ENCODE measurements at places on chromosomes 11 and 22.
A peak's percentile ranks its signal among the peaks of the same experiment; 100 is the strongest.

GRCh38 chr11:119317592-119318239 is 786 bp upstream of the MCAM start:
- no peak for DNase-seq

DNA sequence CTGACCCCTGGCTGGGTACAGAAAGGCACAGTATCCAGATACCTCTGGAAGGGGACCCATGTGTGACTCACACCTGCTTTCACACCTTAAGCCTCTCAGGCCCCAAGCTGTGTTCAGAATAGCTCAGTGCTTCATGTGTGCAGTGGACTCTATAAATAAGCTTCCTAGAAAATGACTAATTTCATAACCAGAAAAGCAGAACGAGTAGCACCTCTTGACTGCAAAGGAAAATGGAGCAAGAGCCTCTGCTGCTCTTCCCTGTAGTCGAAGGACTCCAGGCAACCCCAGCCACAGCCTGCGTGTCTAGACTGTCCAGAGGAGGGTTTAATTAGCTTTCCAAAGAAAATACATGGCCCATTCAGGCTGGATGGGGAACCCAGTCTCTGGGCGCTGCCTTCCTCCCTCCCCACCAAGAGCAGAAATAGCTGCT is 23.1 kb downstream of the PTPN5 start:
- DNase-seq: no peak

GRCh38 chr11:35969089-35970042 is 25.5 kb downstream of the LDLRAD3 start:
- no peak for DNase-seq

GRCh38 chr11:1064167-1064566 is 10.5 kb upstream of the MUC2 start:
- no peak for DNase-seq

GRCh38 chr11:77104727-77105126 is 2.1 kb downstream of the OMP start:
- DNase-seq: no peak

DNA sequence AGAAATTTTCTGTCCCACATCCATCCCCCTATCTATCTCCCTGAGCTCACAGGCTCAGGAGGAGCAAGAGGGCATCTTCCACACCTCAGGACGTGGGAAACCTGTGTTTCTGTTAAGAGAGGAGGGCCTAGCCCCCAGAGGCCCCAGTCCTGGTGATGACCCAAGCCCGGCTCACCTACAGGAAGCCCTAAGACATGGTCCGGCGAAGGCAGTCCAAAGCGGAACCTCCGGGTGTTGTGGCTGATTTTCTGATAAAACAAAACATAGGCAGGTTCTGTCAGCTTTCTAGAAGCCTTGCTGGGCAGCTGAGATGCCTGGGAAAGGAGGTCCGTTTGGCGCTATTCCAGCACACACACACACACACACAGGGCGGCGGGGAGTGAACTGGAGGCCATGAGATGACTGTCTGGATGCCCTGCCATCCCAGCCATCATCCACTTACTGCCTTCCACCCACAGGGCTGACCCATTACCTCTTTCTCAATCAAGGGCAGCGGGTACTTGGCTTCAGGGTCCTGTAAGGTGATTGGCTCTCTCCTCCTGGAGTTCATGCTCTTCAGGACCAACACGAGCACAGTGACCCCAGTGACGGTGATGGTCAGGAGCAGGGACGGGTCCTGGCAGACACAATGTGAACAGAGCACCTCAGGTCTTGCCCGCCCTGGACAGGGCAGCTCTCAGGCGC is 882 bp downstream of the CYB5R2 start:
- no peak for DNase-seq

- peak; percentile 54 for DNase-seq
Measured at GRCh38 chr11:74311352-74311926, at the start of gene P4HA3. Gene P4HA3 (minus strand): TSS chr11:74311640. CDS start chr11:74311611, 29 bp downstream.

DNA sequence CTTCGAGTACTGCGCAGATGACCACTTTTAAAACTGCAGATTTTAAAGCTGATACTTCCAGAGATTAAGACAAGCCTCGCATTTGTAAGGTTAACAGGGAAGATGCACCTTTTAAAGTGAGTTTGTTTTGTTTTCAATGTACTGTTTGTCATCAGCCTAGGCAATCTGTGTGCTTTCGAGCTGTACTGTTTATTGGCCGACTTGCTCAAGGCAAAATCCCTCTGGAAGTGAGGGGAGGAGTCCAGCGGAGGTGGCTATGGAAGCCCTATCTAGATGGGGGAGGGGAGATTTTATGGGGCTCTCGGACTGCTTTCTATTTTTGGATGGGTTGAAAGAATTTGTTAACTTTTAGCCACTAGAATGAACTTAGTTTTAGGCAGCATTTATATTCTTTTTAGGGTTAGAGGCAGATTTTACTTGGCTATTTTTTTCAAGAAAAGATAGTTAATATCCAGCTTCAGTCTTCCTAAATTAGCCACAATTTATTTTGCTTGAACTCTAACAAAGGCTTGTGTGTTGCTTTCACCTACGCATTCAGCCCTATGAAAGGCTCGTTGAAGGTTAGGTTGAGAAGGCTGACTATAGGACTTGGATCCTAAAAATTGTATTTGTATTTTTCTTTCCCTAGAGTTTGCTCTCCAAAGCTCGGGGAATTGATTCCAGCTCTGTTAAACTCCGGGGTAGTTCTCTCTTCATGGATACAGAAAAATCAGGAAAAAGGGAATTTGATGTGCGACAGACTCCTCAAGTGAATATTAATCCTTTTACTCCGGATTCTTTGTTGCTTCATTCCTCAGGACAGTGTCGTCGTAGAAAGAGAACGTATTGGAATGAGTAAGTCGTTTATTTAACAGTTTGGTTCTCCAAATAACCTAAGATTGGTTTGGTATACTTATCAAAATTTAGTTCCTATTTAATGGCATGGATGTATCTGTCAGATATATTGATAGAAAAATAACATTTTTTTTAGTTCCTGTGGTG is 2.1 kb downstream of the WEE1 start:
- peak; percentile 53 for DNase-seq

- DNase-seq: no peak
Measured at GRCh38 chr22:49544286-49544685, 283.4 kb downstream of the BRD1 start.

DNA sequence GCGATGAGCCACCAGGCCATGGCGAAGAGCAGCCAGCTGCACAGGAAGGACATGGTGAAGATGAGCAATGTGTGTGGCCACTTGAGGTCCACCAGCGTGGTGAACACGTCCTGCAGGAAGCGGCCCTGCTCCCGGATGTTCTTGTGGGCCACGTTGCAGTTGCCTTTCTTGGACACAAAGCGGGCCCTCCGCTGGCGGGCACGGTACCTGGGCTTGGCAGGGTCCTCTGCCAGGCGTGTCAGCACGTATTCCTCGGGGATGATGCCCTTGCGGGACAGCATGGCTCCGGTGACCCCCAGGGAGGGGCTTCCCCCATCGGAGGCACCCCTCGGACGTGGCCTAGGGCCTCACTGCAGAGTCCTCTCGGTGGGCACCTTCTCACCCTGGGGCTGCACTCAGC is 648 bp downstream of the KCNJ11 start:
- no peak for DNase-seq

DNA sequence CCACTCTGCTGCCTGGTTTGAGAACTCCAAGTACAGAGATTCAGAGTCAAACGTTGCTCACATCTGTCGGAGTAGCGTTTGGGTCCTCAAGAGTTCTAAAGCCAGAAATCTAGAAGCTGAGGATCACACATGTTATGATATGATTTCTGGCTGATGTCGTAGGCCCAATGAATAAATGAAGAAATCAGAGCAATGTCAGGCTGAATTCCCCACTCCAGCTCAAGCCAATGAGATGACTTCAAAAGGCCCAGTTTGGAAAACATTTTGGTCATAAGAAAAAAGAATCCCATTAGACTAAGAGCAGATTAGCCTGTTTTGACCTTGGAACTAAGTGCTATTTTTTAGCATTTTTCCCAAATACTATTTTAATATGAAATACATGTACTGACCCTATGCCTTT is 106.7 kb downstream of the ETS1 start:
- no peak for DNase-seq

DNA sequence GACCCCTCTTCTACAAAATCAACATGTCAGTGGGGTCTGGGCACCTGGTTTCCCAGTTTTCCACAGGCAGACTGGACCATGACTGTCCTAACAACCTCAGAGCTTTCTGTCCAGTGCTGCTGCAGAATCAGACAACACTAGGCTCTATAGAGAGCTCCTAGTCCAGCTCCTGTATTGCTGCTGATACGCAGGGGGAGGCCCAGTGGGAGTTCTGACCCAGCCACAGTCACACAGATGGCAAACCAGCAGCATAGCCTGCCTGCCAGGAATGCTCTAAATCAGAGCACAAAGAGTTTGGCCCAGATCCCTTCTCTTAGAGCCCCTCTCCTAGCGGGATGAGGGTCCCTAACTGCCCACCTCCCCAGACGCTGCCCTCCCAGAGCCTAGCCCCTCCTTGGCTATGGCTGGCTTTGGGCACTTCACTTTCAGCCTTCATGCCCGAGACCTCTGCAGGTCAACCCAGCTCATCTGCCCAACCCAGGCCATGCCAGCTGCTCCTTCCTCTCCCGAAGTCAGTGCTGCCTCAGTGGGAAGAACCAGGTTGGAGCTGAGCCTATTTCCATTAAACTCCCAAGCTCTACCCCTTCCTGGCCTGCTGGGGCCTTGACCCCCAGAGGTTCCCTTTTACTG is 15.8 kb upstream of the SLCO2B1 start:
- DNase-seq: no peak

- DNase-seq: no peak
Measured at GRCh38 chr11:108967571-108967970, 302.7 kb downstream of the DDX10 start.

GRCh38 chr11:50070389-50070788 is 37.7 kb downstream of the OR4C45 start:
- no peak for DNase-seq

GRCh38 chr11:6468712-6469495 is 4.8 kb downstream of the TRIM3 start:
- peak; percentile 53 for DNase-seq

DNA sequence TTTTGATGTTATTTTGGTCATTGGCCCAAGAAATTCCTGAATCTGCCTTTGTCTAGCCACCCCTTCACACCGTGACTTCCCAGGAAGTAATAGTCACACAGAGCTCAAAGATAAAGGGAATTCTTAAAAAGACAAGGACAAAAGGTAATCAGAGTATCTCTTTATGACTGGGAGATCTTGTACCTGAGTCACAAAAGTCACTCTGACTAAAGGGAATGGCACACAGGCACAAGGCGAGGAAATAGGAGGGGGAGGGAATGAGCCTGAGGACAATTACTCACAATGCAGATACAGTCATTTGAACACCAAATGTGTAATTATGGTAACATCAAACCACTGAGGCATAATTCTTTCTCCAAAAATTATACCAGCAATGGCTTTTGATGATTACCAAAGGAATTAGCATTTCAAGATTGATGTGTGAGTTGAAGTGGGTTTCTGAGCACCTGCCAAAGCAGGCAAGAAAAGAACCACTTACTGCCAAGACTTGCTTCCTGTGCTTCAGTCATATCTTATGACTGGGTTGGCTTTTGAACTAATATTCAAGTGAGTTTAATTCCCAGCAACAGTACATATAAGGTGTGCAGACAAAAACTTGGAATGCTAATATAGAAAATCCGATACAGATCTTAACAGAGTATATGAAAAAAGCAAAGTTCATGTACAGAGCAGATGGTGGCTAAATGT is 856.4 kb downstream of the LRRC4C start:
- DNase-seq: no peak

- no peak for DNase-seq
Measured at GRCh38 chr11:45043755-45044475, 93.2 kb upstream of the TP53I11 start.

DNA sequence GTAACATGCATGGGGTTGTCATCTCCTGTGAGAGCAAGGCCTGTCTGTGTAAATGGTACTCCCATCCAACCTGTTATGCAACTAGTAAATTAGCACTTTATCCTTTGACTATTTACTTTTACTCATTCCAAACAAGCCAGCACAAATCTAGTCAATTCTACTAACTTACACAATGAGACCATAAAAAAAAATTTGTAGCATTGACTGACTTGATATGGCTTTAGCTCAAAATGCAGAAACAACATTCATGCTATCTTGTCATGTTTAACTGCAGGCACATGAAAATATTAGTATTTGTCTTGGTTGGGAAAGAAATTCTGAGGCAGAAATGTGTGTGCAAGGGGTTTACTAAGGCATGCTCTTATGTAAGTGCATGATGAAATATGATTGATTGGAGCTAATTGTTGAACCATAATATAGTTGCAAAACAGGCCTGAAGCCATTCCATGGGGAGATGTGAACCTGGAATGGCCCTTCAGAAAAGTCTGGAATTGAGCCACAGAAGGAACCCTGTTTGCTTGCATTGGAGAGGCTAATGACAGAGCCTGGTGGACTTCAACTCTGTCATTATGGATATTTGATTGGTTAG is 2.5 kb downstream of the SLC22A25 start:
- no peak for DNase-seq

GRCh38 chr11:69145050-69145380 is 10.7 kb upstream of the SMIM38 start:
- no peak for DNase-seq

DNA sequence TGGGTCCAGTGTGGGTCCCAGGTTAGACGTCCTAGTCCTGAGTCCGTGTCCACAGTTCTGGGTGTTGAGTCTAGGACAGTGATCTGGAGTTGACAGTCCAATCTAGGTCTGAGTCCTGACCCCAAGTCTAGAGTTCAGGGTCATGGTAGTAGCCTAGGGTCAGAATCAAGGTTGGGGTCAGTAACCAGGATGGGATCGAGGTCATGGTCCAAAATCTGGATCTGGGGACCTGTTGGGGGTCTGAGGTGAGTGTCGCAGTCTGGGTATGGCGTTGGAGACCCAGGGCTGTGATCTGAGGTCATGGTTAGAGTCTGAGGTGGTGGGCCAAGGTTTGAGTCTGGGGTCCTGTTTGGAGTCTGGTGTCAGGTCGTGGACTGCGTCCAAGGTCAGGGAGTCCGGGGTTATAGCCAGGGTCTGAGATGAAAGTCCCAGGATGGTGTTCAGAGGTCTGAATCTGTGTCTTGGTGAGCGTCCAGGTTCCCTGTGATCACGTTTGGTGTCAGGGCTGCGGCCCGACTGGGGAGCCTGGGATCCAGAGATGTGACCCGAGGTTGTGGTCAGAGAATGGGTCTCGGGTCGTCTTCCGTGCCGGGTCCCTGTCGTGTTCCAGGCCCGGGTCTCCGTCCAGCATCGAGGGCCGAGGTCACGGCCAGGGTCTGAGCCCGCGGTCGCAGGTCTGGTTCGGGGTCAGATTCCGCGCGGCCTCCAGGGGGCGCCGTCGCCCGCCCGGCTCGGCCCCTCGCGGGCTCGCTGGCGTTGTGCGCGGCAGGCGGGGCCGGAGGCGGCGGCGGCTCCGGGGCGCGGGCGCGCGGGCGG is 432 bp upstream of the GRK2 start:
- DNase-seq: peak; percentile 100

GRCh38 chr11:60056349-60056969 is at the start of gene MS4A3:
Gene MS4A3 (plus strand): TSS chr11:60056665. CDS start chr11:60061161, 4,496 bp downstream.
- no peak for DNase-seq

GRCh38 chr11:68651208-68651984 is 32.9 kb upstream of the GAL start:
- DNase-seq: no peak

GRCh38 chr11:86183694-86184093 is 60.9 kb upstream of the EED start:
- no peak for DNase-seq
